NCI-H774 (cell line): ENCODE measurements at places on chromosomes 12 and 14.

DNA sequence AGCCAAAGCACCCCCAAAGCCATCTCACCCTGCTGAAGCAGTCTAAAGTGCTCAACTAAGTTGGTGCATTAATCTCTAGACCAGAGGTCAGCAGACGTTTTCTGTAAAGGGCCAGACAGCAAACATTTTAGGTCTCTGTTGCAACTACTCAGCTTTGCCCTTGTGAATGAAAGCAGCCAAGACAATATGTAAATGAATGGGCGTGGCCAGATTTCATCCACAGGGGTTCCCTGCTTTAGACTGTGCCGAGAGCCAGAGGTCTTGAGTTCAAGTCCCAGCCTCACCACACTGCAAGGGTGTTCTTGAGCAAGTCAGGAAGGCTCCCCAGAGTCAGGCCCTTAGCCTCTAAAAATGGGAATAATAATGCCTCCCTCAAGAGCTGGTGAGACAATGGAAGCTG, 166.2 kb downstream of the CHST11 start:
- DNase-seq, result no peak

GRCh38 chr14:99609245-99610170, 5.5 kb upstream of the CCDC85C start:
- no peak for DNase-seq

DNA sequence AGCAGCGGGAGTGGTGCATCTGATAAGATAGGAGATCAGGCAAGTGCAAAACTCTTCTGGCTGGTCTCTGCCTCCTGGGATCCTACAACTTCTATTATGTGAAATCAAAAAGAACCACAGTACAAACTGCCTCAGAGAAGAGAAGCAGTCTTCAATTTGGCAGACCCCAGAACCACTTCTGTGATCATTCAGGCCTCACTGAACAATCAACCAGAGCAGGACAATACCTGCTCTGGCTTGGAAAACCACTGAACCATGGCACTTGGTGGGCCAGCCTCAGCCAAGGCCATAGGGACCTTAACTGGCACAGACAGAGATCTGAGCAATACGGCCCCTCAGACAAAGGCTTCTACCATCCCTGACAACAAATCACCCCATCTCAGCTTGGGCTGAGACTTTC, 103.0 kb downstream of the NDUFA12 start:
- no peak for DNase-seq

GRCh38 chr14:102802834-102803523, 25.7 kb downstream of the TRAF3 start:
- no peak for DNase-seq

DNA sequence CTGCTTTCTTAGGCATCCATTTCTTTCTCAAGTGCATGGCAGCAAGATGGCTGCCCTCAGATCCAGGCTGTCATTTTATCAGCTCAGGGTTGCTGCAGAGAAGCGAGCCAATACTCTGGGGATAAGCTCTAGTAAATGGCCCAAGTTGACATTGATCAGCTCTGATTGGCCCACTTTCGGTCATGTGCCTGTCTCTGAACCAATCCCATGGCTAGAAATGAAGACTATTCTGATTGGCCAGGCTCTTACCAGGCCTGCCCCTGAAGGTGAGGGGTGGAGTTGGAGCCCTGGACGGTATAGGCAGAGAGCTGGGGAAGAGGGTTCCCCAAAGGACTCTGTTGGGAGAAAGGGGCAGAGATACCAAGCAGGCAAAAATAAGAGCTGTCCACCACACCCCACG, 41.4 kb downstream of the MYO1H start:
- no peak for DNase-seq

DNA sequence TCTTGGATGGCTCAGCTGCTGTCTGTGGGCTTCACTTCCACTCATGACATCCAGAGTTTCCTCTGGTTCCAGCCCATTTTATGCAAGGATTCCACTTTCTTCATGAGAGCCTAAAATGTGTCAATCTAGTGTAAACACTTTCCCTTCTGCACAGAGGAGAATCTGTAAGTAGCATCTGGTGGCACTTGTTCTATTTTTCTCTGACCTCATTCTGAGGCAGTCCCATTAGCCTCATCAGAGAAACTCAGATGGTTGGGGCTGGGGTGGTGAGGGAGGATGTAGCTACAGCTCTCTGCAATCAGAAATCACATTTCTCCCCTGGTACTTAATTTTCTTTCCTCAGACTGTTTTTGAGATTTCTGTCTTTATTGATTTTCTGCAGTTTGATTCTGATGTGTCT, 81.6 kb downstream of the PRMT8 start:
- DNase-seq, result no peak

GRCh38 chr14:24037658-24038037, 14.2 kb upstream of the CARMIL3 start:
- DNase-seq, result no peak

DNA sequence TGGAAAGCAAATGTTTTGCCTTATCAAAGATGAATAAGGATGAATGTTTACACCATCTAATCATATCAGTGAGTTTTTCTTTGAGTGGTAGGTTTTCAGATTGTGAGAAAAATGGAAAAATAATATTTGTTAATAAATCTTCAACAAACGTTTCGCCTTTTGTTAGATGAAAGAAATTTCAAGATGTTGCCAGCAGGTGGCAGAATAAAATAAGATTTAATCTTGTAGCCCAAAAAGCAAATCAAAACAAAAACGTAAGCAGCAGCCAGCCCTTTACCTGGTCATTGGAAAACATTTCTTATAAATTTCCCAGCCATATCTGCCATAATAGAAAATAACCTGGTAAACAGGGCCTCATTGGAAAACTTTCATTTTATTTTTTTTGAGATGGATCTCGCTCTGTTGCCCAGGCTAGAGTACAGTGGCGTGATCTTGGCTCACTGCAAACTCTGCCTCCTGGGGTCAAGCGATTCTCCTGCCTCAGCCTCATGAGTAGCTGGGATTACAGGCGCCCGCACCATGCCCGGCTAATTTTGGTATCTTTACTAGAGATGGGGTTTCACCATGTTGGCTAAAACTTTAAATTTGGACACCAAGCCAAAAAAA, 15.4 kb upstream of the TMEM120B start:
- peak; percentile 53 for DNase-seq

- DNase-seq, result no peak
These were observed 7.0 kb upstream of the MARK3 start for GRCh38 chr14:103378038-103378854.

DNA sequence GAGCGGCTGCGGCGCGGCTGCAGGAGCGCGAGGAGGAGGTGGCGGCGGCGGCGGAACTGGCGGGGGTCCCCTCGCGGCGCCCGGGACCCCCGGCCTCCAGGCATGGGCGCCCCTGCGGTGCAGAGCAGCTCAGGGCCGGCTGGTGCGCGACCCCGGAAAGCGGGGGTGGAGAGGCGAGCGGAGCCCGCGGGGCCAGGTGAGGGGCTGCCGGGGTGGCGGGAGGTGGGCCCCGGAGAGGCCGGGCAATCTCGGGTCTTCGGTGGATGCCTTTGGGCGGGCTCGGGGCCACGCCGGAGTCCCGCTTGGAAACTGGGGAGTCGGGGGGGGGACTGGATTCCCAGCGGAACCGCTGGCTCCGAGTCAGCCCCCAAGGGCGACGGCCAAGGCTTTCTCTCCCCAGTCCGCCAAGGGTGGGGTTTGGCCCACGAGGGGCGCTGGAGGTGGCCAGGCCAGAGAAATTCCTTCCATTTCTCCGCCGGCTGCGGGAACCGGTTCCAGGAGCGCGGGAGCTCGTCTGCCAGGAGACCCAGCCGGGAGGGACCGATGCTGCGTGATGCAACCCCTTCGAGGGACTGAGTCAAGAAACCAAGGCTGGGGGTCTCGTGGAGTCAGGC, 13.9 kb upstream of the NR4A1 start:
- no peak for DNase-seq

DNA sequence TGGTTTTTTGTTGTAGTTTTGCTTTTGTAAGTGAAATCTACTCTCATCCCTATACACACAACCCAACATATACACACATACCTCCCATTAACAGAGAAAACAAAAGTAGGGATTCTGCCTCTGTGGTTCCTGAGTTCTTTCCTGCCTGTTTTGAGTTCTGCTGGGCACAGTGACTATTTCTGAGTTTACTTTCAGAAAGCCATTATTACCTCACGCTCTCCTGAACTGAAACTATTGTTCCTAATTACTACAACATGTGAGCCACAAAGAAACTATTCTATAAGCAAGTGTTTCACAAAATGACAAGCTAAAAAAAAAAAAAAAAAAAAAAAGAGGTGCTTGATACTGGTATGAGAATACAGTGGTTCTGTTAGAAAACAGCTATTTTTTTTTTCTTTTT, 110.9 kb downstream of the ALG10B start:
- DNase-seq, result peak; percentile 65
